ENCODE measurements at places on chromosomes 12 and 14. TPM values are rescaled to one million over a fixed set of nuclear protein-coding genes. Genes with fewer than 3 reads are reported as not detected.
A peak's percentile ranks its signal among the peaks of the same experiment; 100 is the strongest.

GRCh38 chr12:3920351-3921150, 47.4 kb upstream of the PARP11 start:
- no peaks in the 10 kb centered on the region for H3K4me1 ChIP-seq
- H3K36me3 ChIP-seq, result no peaks in the 10 kb centered on the region
- no peak overlapping the region for H3K4me3 ChIP-seq
- peak; percentile 13 for DNase-seq

DNA sequence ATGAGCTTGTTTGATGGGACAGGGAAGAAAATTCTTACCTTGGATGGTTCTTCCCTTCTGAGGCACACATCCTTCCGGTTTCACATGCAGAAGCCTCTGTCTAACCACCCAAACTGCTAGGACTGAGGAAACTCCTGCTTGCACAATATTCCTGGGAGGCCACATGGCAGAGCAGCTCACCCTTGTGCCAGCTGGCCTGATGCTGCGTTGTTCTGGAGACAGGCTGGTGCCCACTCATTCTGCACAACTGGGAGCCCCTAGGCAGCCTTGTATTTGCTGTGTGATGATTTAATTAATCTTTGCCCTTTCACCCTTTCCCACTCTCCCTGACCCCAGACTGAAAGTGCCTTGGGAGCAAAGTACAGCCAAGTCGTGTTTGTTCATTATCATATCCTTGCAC, 130.8 kb downstream of the RTN1 start:
- H3K27me3 ChIP-seq, result no peaks in the 10 kb centered on the region
- H3K4me1 ChIP-seq, result no peaks in the 10 kb centered on the region
- H3K27ac ChIP-seq, result no peak overlapping the region
- DNase-seq, result no peak

GRCh38 chr14:39766397-39767000, 334.3 kb upstream of the FBXO33 start:
- no peak overlapping the region for H3K27ac ChIP-seq
- H3K27me3 ChIP-seq, result no peaks in the 10 kb centered on the region
- no peak overlapping the region for H3K4me3 ChIP-seq
- no peaks in the 10 kb centered on the region for H3K36me3 ChIP-seq
- DNase-seq, result no peak

- no peaks in the 10 kb centered on the region for H3K36me3 ChIP-seq
- H3K4me3 ChIP-seq, result no peak overlapping the region
- H3K4me1 ChIP-seq, result no peaks in the 10 kb centered on the region
- DNase-seq, result no peak
These were observed 473.5 kb downstream of the BTG1 start for GRCh38 chr12:91672130-91672529.

DNA sequence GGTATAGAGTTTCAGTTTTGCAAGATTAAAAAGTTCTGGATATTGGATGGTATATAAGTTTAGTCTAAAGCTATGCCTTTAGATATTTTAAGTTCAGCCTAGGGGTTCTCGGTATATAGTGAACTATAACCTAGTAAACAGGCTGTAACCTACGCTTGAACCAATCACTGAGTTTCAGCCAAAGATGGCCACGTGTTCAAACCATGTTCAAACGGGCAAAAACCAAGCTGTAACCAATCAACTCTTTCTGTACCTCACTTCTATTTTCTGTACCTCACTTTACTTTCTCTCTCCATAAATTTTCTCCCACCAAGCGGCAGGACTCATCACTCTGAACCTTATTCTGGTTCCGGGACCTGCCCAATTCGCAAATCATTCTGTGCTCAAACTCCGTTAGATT, 1.4 kb downstream of the TMBIM4 start:
- H3K36me3 ChIP-seq, result no peaks in the 10 kb centered on the region
- H3K4me1 ChIP-seq, result peaks cover 25% of the 10 kb centered on the region
- peak overlapping the region; percentile 98 for H3K27ac ChIP-seq
- no peaks in the 10 kb centered on the region for H3K27me3 ChIP-seq
- DNase-seq, result no peak

DNA sequence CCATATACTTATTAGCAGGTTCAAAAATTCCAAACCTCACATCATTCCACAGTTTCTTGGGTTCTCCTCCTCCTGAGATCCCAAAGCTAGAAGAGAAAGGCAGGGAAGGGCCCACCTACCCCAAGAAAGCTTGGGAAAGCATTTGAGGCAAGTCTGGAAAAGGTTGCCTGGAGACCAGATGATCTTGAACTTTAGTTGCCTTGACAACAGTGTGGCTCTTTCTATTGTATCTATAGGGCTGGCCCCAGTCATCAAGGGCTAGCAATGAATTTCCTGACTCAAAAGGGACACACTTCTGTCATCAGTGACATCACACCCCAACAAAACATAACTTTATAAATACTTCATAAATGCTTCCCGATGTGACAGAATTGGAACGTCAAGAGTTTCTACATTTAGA, 40.0 kb downstream of the ZFYVE1 start:
- H3K27me3 ChIP-seq, result no peaks in the 10 kb centered on the region
- no peak overlapping the region for H3K4me3 ChIP-seq
- no peaks in the 10 kb centered on the region for H3K36me3 ChIP-seq
- H3K4me1 ChIP-seq, result no peaks in the 10 kb centered on the region
- no peak overlapping the region for H3K27ac ChIP-seq

DNA sequence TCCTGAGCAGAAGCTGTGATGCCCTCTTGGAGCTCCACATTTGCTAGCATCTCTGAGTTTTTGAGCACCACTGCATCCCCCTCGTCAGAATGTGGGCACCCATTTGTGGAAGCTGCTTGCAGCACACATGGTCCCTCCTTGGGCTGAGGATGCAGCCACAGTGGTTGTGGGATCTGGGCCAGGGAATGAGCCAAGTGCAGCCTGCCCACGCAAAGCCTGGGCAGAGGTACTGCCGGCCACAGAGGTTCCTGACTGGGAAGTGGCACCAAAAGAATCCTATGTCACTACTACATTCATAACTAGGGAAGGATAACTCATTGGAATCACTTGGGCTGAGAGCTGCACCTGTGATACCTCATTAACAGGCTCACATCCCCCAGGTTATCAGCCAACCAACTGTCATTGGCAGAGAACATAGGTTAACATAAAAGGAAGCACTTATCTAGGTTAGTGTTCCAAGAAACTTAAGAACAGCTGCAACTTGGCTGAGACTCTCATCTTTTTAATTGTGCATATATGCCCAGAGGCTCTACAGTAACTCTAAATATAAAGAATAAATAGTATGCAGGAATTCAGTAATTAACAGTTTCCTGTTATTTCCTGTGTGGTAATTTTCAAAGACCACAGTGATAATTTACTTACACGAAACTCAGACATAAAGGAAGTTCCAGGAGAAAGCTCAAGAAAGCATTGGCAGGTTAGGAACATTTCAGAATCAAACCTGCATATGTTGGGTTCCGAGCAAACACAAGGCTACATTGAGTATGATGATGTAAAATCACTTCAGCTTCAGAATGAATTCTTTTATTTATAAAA, 145.3 kb downstream of the BCAT1 start:
- no peak overlapping the region for H3K27ac ChIP-seq
- no peak overlapping the region for H3K4me3 ChIP-seq
- DNase-seq, result no peak
- no peaks in the 10 kb centered on the region for H3K4me1 ChIP-seq

DNA sequence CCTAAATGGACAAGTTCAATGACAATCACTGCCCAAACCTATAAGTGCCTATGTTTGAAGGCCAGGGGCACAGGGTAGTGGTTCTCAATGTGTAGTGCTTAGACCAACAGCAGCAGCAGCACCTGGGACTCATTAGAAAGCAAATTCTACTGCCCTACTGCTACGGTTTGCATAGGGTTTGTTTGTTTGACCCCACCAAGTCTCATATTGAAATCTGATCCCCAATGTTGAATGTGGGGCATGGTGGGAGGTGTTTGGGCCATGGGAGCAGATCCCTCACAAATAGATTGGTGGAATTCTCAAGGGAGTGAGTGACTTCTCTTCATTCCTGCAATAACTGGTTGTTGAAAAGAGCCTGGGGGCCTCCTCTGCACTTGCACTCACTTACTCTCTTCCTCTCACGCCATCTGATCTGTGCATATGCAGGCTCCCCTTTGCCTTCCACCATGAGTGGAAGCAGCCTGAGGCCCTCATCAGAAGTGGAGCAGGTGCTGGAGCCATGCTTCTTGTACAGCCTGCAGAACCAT, 39.5 kb downstream of the PPM1H start:
- no peaks in the 10 kb centered on the region for H3K27me3 ChIP-seq
- H3K4me3 ChIP-seq, result no peak overlapping the region
- H3K4me1 ChIP-seq, result peaks cover 3% of the 10 kb centered on the region
- no peaks in the 10 kb centered on the region for H3K36me3 ChIP-seq
- no peak overlapping the region for H3K27ac ChIP-seq

- no peaks in the 10 kb centered on the region for H3K36me3 ChIP-seq
- no peaks in the 10 kb centered on the region for H3K4me1 ChIP-seq
- H3K27me3 ChIP-seq, result no peaks in the 10 kb centered on the region
These were observed 881.9 kb downstream of the GALC start for GRCh38 chr14:87111126-87111525.

GRCh38 chr12:121512561-121512960, 68.3 kb downstream of the KDM2B start:
- no peak for DNase-seq
- no peaks in the 10 kb centered on the region for H3K4me1 ChIP-seq
- no peak overlapping the region for H3K27ac ChIP-seq
- no peak overlapping the region for H3K4me3 ChIP-seq

DNA sequence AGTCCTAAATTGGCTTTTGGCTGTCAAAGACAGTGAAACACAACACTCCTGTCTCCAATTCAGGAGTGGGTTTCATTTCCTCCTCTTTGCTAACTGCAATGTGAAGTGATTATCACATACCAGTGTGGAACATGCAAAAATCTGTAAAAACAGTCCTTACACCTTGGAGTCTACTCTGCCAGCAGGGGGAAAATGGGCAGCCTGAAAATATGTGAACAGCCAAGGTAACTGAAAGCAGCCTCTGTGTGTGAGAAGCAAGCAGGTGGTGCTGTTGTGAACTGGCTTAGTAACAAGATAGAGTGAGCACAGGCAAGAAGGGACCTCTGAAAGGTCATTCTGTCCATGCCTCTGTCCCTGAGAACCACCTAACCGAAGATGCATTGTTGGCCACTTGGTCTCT, 6.0 kb downstream of the PRMT8 start:
- no peaks in the 10 kb centered on the region for H3K4me1 ChIP-seq
- DNase-seq, result no peak
- H3K27ac ChIP-seq, result no peak overlapping the region
- H3K36me3 ChIP-seq, result no peaks in the 10 kb centered on the region

- H3K27ac ChIP-seq, result no peak overlapping the region
- no peak for DNase-seq
- H3K4me1 ChIP-seq, result no peaks in the 10 kb centered on the region
- no peaks in the 10 kb centered on the region for H3K36me3 ChIP-seq
- no peak overlapping the region for H3K4me3 ChIP-seq
These were observed 193.3 kb downstream of the DPF3 start for GRCh38 chr14:72700338-72701236.

GRCh38 chr12:114018669-114019068, 52.5 kb upstream of the RBM19 start:
- no peak overlapping the region for H3K27ac ChIP-seq
- H3K36me3 ChIP-seq, result no peaks in the 10 kb centered on the region
- DNase-seq, result no peak
- peaks cover 7% of the 10 kb centered on the region for H3K27me3 ChIP-seq
- H3K4me3 ChIP-seq, result no peak overlapping the region
- no peaks in the 10 kb centered on the region for H3K4me1 ChIP-seq

DNA sequence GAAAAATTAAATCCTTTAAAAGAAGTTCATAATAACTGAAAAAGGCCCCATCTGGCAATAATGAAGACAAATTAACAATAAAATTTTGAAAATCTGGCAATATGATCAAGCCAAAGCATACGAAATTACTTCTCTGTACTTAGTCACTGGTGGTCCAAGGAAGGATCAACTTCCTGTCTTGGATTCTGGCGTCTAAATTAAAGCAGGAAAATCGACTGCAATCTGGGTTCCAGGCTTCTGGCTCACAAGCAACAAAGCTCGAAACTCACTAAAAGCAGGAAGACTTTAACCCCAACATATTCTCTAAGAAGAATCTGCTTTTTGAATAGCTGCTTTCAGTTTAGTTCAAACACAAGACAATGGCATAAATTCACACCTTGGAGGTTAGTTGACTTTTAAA, 49.7 kb downstream of the LRIG3 start:
- no peak overlapping the region for H3K4me3 ChIP-seq
- H3K4me1 ChIP-seq, result no peaks in the 10 kb centered on the region
- no peak for DNase-seq
- no peaks in the 10 kb centered on the region for H3K27me3 ChIP-seq
- no peak overlapping the region for H3K27ac ChIP-seq
- H3K36me3 ChIP-seq, result peaks cover 32% of the 10 kb centered on the region

DNA sequence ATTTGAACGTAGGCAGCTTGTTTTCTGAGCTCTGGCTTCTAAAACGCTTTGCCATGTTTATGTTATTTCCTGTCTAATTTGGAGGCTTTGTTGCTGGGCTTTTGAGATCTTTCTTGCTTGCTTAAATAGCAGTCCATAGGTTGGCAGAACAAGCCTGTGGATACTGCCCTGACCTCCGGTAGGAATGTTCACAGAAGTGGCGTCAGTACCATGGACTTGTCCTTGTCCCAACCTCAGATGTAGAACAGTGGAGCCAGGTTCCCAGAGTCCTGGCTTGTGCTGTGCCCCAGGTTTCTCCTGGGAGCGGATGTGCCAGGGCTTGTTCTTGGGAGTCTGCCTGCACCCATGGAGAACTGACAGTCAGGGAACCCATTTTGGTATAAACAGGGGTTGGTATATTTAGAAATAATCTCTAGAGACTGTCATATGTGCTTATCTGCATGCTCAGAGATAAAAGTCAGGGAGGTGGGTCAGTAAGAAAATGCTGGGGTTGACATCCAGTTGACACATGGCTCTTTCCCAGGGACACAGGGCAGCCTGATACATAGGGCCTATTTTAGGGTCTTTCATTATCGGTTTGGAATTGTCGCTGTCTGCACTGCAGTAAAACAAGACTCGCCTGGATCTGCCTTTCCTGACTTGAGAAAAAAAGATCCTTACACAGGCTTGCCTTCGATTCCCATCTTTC, 22.9 kb downstream of the CACNA1C start:
- H3K4me1 ChIP-seq, result peaks cover 14% of the 10 kb centered on the region
- no peaks in the 10 kb centered on the region for H3K27me3 ChIP-seq
- peak overlapping the region; percentile 89 for H3K27ac ChIP-seq
- H3K4me3 ChIP-seq, result no peak overlapping the region

DNA sequence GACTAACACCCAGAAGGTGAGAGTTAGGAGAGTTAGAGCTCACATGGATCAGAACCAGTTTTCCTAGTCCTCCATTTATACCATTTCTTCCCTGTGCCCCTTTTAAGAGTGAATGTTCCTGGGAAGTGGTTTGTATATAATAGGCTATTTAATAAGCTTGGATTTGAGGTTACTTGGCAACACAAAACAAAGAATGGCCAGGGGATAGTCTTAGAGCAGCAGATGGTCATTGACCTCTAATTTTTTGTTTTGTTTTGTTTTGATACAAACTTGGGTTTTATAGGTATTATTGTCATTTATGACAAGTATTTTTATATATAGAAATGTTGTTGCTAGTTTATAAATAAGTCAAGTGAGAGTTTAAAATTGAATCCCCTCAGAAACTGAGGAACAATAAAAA, 35.8 kb downstream of the VEZT start:
- no peak for DNase-seq
- no peak overlapping the region for H3K27ac ChIP-seq
- no peaks in the 10 kb centered on the region for H3K36me3 ChIP-seq
- peaks cover 4% of the 10 kb centered on the region for H3K4me1 ChIP-seq

FITM1 gene
- 1.6 TPM for total RNA-seq

BHLHE41 gene
- total RNA-seq, result not detected

PPP1R1A gene
- total RNA-seq, result 67.0 TPM

MIP gene
- not detected for total RNA-seq

FBXL14 gene
- total RNA-seq, result 15.5 TPM

SPTB gene
- 0.96 TPM for total RNA-seq

TSPAN31 gene
- total RNA-seq, result 73.3 TPM

CDC42BPB gene
- total RNA-seq, result 160 TPM

VWF gene
- 31.3 TPM for total RNA-seq

All from transverse colon (tissue), 4 donors.